ENCODE measurements at places on chromosomes 11 and 22. TPM values are rescaled to one million over a fixed set of nuclear protein-coding genes. Genes with fewer than 3 reads are reported as not detected.

GRCh38 chr11:12640355-12640754 is 33.9 kb upstream of the TEAD1 start:
- no peak for DNase-seq

DNA sequence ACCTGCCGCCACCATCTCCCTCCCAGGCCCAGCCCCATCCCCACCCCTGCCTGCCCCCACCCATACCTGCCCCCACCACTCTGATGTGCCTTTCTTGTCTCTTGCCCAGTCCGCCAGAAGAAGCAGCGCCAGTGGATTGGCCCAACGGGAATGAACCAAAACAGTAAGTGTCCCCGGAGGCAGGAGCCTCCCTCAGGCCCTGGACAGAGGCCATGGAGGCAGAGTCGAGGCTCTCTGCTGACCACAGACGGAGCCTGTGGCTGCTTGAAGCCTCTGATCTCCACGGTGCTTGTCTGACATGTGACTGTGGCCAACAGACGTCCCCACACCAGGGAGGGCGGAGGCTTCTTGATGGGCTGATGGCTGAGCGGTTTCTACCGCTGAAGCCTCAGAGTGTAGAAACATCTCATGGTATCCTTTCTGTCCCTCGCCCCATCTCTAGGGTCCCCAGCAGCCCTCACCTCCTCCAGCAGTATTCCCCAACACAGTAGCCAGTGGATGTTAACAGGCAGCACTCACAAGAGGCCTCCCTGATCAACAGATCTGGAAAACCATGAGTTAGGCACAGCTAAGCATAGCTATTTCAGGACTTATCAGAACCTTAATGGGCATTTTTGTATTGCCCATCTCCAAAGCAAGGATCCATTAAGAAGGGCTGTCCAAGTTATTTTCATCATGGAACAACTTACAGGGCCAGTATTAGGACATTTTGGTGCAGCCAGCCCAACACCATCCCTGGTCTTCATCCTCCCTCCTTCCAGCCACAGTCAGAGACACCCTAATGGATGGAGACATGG is 21.7 kb downstream of the CD5 start:
- DNase-seq = no peak

ALG8 gene
- 110 TPM for total RNA-seq

- no peak for DNase-seq
Measured at GRCh38 chr22:23034621-23035556, 35.4 kb upstream of the GNAZ start.

DNA sequence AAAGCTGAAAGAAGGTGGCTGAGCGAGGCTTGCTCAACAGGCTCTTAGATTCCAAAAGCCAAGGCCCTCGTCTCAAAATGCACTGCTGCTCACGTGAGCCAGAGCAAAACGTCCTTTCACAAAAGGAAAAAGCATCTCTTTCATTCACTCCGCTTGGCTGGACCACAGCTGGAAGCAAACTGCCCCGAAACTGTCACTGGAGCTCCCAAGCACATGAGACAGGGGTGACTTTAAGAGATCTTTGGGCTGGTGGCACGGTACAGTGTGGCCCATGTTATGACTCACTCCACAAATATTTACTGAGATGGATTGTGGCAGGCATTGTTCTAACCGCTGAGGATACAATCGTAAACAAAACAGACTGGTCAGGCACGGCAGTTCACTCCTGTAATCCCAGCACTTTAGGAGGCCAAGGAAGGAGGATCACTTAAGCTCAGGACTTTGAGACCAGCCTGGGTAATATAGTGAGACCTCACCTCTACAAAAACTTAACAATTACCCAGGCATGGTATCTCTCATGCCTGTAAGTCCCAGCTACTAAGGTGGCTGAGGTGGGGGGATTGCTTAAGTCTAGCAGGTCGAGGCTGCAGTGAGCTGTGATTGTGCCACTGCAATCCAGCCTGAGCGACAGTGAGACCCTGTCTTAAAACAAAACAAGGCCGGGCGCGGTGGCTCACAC is 3.6 kb downstream of the PLA2G6 start:
- peak; percentile 72 for DNase-seq

ARHGAP8 gene
- not detected for total RNA-seq

KRTAP5-10 gene
- total RNA-seq = not detected

- no peak for DNase-seq
Measured at GRCh38 chr11:15865212-15865987, 490.9 kb downstream of the SOX6 start.

DNA sequence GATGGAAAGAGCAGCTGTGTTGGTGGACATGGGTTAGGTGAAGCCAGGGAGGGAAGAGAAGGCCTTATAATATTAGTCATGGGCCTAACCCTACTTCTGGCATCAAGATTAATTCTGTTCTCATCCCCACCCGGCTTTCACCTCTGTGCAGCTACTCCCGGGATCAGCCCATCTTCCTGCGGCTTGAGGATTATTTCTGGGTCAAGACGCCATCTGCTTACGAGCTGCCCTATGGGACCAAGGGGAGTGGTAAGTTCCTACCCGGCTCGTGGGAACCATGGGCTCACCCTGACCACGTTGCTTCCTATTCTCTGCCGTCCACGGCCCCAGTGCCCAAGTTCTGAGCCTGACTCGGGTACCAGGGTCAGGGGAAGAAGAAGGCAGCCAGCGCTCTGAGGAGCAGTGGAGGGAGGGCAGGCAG is 51.6 kb downstream of the ST3GAL4 start:
- no peak for DNase-seq

SEC14L2 gene
- 16.3 TPM for total RNA-seq

GRCh38 chr11:23974051-23974450 is 522.8 kb upstream of the LUZP2 start:
- DNase-seq = no peak

PRR5L gene
- 5.3 TPM for total RNA-seq

GRCh38 chr11:34154059-34154875 is 48.8 kb downstream of the NAT10 start:
- DNase-seq = no peak

All from MG63 (cell line).